ENCODE measurements at places on chromosomes 6 and 20. TPM values are rescaled to one million over a fixed set of nuclear protein-coding genes. Genes with fewer than 3 reads are reported as not detected.

GRCh38 chr6:75735491-75736186 lies 13.4 kb upstream of the MYO6 start:
- no peak for DNase-seq

DNA sequence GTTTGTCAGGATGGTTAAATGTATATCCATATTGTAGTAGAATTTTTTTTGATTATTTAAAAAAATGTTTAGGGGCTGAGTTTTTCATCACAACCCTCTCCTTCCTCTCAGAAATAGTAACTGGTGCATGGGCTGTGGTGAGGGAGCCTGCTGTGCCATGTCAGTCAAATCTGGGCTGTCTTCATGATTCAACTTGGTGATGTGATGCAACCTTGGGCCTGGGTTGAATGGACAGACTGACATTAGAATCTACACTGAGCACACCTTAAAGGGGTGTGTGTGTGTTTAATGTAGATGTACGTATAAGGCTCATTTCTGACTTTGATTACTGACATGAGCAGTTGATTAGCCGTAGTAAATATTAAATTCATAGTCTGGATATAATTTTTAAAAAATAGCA lies 3.7 kb downstream of the TJAP1 start:
- DNase-seq: peak; percentile 37

- no peak for DNase-seq
Measured at GRCh38 chr6:167858086-167858591, 31.4 kb downstream of the AFDN start.

The SLC22A16 gene
- not detected for total RNA-seq
